Activated CD4-positive, alpha-beta T cell treated with anti-CD3 and anti-CD28 coated beads for 4 hours (primary cell): ENCODE measurements at places on chromosomes 3 and 15.

- no peak for DNase-seq
These were observed 32.3 kb upstream of the AMOTL2 start for GRCh38 chr3:134406331-134407238.

- peak; percentile 39 for DNase-seq
These were observed 134.2 kb upstream of the SATB1 start for GRCh38 chr3:18559331-18559842.

- no peak for DNase-seq
These were observed 11.9 kb downstream of the CPOX start for GRCh38 chr3:98581474-98581873.

DNA sequence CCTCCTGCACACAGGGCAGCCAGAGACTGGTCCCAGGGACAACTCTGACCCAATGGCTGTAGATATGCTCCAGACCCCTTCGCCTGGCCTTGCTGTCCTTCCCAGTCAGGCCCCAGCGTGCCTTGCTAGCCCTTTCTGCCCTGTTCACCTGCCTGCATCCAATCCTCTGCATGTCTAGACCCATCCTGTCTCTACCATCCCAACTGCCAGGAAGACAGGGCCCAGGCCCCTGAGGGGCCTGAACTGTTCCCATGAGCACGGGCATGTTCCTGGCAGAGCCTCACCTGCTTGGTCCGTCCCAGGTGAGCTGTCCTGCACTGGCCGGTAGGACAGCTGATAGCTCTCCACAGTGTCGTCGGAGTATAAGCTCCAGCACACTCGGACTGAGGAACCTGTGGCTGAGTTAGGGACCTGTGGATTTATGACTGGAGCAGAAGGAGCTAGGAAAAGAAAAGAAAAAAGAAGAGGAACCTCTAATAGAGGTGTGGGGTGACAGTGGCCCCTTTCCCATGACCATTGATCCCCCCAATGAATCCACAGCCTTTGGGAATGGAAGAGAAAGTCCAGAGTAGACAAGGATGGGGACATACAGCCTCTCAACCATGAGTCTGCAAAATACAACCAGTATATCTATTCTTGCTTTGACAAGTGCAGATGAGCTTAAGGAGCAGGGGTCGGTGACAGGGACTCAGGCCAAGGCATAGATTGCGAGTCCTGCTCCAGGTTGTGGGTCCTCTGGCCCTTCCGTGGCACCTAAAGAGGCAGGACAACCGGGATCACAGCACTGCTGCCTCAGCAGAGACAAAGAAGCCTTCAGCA is 33.9 kb downstream of the FSD2 start:
- DNase-seq: no peak

- DNase-seq: no peak
These were observed 11.9 kb downstream of the RAB27A start for GRCh38 chr15:55277715-55278114.

GRCh38 chr15:63114465-63114864 is 7.2 kb upstream of the LACTB start:
- DNase-seq: no peak

GRCh38 chr3:187777331-187777941 is 32.2 kb upstream of the BCL6 start:
- DNase-seq: peak; percentile 40

DNA sequence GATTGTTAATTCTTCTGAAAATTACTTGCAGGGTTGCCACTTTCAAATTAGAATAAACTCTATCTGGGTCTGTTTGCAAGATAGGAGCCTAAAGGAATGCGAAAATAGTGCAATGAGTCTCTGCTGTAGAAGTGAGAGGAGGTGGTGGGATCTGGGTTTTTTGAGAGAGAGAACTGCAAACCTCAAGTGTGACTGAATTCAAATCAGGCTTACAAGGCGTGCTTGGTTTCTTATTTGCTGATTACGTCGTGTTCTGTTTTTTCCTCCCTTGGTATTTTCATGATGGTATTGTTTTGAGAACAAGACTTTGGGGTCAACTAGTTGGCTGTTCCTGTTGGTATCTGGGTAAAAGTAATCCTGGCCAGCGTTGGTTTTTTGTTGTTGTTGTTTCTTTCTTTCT is 490.9 kb upstream of the CFAP20DC start:
- no peak for DNase-seq

DNA sequence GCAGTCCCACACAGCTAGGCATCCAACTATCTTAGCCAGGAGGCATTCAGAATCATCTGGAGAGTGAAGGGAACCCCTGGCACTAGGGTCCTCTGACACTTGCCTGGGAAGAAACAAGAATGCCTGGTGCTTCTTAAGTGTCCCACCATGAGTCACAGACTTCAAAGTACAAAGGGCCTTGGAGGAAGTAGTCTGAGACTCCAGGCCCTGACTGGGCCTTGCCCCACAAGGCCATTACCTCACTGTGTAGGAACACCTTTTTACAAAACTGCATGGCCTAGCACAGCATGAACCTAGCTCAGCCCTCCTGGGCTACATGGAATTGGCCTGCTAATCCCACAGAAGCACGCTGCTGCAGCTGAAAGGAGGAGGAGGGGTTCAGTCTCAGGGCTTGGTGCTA is 104.5 kb upstream of the SLCO2A1 start:
- no peak for DNase-seq

DNA sequence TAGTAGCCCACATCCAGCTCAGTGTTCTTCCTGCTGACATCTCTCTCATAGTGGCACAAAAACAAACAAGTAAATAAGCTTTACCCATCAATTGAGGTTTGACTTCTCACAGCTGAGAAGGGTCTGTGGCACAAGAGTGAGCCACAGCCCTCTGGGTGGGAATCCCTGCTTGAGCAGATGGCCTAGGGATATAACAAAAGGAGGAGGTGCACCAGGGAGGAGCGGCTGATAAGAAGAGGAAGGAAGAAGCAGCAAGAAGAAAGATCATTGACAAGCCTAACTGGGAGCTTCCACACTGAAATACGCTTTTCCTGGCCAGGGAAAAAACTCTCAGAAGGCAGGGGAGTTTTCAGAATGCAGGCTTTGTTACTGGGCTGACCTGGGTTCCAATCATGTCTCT is 279.8 kb downstream of the UACA start:
- no peak for DNase-seq

DNA sequence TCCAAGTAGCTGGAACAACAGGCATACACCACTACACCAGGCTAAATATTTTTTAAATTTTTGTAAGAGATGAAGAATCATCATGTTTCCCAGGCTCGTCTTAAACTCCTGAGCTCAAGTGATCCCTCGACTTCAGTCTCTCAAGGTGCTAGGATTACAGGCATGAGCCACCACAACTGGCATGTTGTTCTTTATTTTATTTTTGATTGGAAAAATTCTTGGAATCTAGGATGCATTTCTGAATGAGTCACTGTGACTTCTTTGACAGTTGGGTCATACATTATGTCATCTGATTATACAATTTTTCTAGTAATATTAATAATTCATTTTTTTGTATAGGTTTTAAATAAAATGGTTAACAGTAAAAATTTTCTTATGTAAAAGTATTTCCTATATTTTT is 870.2 kb downstream of the SI start:
- DNase-seq: no peak

GRCh38 chr15:84657748-84658079 is 285 bp downstream of the NMB start:
- DNase-seq: no peak

DNA sequence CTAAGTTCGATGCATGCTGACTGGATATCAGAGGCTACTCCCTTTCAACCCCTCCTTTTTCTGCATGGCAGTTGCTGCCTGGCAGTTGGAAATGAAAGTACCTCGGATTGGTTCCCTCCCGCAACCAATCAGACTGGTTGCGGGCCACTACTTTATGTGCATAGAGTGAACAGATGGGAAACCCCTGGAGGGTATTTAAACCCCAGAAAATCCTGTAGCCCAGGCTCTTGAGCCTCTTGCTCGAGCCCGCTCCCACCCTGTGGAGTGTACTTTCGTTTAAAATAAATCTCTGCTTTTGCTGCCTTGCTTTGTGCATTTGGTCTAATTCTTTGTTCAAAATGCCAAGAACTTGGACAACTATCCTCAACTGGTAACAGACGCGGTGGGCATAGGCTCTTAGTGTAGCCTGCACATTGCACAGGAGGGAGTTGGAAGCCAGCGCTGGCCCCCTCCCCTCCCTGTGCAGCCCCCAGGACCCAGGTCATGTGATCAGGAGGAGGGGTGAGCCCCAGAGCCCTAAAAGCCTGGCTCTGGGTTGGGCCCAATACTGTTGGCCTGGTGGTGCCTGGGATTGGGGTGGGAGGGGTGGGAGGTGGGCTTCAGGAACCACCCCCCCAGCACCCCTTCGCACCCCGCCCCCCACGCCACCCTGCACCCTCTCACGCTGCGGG is 26.8 kb downstream of the RHCG start:
- DNase-seq: no peak

DNA sequence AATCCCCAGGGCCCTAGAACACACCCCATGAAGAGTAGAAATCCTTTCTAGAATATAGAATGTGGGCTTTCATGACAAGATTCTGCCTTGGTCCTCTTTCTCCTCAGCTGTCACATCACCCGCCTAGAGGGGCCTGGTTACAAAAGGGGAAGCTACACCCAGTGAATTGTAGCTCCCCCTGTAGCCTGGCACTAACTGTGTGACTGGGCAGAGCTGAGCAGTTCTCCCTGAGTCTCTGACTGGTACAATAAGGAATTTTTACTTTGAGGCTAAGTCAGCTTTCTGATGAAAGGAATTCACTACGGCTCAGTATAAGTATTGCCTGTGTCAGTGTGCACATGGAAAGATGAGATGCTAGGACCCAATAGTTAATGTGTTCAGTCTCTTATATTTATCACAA is 28.7 kb upstream of the ZNF148 start:
- no peak for DNase-seq

DNA sequence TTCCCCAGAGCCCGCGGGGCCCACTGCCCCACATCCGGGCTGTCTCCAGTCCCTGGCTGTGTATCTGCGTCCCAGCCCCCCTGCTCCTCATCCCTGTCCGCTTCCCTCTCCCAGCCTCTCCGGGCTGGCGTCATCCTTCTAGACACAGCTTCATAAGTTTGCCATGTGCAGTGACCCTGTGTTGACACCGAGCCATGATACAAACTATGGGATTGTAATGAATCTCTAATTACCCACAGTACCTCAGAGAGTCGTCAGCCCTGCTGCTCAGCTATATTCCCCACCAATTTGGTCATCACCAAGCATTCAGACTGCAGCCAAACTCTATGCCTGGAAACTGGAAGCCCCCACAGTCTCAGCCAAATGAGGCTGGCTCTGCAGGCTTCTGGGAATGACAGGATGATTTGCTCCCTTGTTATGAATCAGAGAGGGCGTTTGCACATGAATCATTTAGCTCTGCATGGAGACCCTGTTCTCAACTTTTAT is 466.1 kb upstream of the ATP11B start:
- no peak for DNase-seq

DNA sequence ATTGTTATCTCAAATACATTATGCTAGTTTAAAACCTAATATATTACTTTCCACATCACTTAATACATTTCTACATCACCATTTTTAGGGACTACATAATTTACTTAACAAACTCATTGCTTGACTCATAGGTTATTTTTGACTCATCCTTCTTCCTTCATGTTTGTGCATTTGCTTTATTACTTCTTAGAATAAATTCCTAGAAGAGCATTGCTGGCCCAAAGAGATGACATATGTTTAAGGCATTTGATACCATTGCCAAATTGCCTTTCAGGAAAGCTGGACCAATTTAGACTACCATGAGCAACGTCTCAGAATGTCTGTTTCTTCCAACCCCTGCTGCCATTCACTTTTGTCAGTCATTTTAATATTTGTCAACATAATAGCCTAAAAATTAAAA is 905.8 kb downstream of the IGSF11 start:
- DNase-seq: no peak

DNA sequence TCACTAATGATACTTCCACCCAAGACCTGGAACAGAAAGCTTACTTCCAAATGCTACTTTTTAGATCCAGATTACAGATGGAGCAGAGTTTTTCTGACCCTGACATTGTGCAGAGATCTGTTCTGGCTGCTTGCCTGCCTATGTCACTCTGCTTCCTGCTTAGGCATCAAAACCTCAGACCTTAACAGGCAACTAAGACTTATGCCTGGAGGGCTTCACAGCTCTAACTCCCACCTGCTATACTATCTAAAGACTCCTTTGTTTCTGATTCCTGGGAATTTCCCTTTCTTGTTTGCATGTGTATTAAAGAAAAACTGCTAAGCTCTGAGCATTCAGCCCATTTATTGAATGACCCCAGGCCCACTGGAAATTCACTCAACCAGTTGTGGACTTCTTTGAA is 157.4 kb upstream of the NPHP3 start:
- no peak for DNase-seq

GRCh38 chr3:73433079-73433478 is 191.7 kb downstream of the PDZRN3 start:
- DNase-seq: no peak

DNA sequence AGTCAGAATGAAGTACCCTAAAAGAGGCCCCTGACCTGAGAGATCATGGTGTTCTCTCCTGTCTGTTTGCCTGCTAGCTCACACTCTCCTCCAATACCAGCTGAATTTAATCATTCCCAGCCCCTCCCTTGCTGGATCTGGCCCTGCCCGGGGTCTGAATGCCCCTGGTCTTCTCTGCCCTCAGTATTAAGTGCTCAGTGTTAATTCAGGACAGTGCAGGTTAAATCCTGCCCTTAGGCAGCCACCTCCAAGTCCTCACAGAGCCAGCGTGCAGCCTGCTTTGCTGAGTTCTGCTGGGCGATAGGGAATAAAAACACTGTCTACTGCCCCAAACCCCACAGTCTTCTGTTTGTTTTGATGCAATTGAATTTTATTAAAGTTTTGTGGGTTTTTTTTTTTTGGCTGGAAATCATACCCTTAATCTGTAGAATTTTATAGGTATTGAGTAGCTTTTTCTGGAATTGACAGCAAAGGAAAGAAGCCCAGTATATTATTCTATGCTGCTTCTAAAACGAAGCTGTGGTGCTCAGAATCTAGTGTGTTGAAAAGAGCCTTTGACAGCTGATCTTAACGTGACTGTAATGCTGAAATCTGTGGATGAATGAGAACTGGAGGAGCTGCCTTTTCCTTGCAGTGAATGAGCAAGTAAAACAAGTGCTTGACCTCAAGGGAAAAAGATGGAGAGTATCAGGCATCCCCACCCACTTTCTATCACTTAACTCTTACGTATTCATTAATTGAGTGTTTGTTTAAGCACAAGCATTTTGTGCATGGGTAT is 12.3 kb upstream of the BDH1 start:
- DNase-seq: no peak

GRCh38 chr3:123821920-123822319 is 62.2 kb downstream of the MYLK start:
- no peak for DNase-seq

GRCh38 chr3:14312375-14312774 is 90.0 kb upstream of the SLC6A6 start:
- no peak for DNase-seq

GRCh38 chr3:53044711-53045517 is 959 bp downstream of the SFMBT1 start:
- peak; percentile 51 for DNase-seq
